ENCODE measurements at places on chromosomes 3 and 15.

DNA sequence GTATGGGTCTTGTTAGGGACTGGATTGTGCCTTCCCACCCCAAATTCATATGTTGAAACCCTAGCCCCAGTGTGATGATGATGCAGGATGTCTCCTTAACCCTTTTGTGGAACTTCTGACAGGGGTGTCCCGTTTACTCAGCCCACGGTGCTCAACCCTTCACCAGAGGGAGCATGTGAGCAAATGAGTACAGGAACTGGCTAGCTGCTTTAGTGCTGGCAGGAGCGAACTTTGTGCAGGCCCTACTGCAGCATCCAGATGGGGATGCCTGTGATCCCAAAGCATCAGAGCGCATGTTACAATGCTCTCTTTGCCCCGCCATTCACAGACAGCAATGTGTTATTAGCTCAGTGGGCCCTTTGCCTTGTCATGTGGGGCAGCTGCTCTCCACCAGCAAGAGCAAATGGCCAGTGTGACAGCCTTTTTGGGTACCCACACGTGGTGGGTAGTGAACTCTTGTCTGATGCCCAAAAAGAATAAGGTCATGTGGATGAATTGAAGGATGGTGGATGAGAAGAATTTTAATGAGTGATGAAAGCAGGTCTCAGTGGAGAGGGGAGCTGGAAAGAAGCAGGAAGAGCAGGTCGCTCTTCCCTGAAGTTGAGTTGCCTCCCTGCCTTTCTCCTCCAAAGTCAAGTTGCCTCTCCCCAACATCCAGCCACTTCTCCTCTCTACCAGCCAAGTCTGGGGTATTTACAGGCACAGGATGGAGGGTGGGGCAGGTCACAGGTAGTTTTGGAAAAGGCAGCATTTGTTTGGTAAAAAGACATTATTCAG lies 63.3 kb upstream of the STRIT1 start:
- DNase-seq: no peak

- no peak for DNase-seq
Measured at GRCh38 chr3:15368561-15369135, 36.3 kb upstream of the SH3BP5 start.

- no peak for DNase-seq
Measured at GRCh38 chr3:64971602-64972001, 283.8 kb upstream of the ADAMTS9 start.

DNA sequence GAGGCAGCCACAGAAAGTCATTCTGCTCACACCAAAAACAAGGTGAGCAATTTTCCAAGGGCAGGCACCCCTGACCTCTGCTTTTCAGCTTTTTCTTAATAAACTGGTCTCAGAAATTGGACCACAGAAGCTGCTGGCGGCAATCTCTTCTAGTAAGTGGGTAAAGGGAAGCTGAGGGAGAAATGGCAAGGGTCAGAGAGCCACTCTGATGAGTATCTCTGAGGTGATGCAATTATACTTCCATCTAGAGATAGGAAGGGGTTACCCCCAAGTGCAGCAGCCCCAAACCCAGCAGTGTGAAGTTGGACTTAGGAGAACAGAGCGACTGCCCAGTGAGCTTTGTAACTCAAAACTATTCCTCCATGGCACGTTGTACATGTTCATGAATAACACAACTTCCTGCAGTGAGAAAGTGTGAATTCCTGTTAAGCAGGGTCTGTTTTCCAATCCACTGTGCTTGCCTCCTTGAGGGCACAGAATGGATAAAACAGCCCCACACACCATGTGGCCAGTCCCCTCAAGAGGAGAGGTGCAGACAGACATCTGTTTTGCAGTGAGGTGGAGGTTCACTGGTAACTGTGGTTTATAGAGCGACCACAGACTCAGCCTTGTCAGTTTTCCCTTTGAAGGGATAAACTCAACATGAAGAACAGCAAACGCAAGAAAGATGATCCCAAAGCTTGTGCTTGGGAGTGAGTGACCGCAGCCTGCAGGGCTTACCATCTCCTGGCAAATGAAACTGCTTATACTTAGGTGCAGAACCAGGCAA lies 683.4 kb upstream of the CFAP20DC start:
- no peak for DNase-seq

All from activated CD4-positive, alpha-beta T cell treated with anti-CD3 and anti-CD28 coated beads for 24 hours (primary cell).